Naive B cell (primary cell): ENCODE measurements at places on chromosomes 7 and 10.

DNA sequence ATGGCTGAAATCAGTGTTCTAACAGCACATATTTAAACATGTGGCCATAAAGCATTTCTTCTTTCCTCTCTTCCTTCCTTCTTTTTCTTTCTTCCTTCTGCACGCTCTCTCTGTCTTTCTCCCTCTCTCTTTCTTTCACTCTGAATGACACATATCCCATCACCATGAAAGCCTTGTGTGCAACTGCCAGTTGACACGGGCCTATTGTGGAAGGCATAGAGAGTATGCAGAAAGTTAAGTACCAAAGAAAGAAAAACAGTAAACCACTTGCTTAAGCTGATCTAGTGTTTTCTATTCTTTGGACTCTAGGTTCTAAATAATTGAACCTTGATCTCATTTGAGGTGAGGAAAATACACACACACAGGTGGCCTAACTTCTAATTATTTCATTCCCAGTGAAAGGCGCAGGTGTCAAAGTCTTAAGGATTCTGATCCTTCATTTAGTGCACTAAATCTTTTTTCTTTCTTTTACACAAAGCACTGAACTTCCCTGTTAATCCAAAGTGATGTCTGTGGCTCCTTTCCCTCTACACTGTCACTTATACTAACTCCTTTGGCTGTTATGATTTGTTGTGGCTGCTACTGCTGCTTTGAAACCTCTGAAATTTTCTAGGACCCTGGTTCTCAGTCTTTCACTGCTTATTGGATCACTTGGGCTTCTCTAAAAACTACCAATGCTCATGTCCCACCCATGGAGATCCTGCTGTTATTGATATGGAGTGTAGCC lies 17.7 kb downstream of the DKK1 start:
- DNase-seq, result no peak

GRCh38 chr7:76225379-76225778 lies 23.7 kb downstream of the SRRM3 start:
- DNase-seq, result no peak

DNA sequence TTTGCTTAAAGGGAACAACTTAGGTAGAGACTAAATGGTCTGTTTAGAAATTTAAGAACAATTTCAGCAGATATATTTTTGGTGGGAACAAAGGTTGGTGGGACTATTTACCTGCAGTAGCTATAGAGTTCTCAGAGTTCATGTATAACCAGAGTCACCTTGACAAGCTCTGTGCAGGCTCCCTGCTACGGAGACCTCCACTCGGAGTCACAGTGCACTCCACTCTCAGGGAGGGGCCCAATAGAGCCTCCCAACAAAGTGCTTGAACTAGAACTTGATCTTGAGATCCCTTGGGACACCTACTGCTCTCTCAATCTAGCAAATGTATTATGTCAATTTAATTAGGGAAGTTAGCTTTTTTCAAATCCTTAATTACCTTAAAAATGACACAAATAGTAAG lies 2.3 kb downstream of the MYPN start:
- DNase-seq, result no peak

- DNase-seq, result no peak
Observed at GRCh38 chr10:12791728-12792127, 209.8 kb downstream of the CCDC3 start.

GRCh38 chr10:89022734-89023133 lies 32.1 kb downstream of the FAS start:
- no peak for DNase-seq

DNA sequence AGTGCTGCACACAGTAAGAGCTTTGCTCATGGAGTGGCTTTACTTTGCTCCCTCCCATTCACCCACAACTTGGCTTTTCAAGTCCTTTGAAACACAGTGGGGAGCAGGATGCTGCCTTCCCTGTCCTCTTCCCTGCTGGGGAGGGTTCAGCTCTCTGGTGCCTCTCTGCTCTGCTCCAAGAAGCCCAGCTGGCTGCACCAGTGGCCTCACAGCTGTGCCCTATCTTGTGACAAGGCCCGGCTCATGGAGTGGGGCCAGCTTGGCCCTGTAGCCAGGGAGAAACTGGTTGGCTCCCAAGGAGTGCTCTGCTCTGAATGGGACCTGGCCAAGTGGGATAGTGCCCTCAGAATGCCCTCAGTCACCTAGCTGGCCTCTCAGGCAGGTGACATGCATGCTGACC lies 212.3 kb upstream of the ZMIZ1 start:
- DNase-seq, result no peak

DNA sequence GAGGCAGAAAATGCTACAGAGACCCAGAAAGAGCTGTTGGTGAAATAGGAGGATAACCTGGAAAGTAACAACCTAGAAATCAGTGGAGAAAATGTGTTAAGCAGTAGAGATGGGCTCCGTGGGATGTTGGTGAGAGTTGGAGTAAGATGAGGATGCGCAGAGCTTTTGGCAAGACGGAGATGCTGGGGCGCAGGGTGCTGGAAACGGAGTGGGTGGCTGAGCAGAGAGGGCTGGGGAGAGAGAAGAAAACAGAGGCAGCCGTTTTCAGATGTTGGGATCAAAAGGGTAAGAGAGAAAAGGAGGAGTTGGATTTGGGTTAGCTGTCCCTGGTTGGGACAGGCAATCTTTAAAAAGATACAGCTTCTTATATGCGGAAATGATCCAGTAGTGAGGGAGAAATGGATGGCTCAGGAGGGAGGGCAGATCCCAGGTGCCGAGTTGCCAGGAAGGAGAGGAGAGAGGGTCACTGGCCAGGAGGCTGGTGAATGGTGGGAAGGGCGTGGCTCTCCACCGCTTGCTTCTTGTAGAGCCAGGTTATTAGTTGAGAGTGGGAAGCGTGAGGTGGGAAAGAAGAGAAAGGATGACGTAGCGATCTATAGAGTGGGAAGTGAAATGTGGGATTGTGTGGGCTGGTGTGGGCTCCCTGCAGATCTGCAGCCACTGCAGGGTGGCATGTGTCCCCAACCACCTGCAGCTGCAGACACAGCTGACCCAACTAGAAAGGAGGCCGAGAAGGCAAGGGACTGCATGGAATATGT lies 182.2 kb upstream of the SVIL start:
- no peak for DNase-seq

GRCh38 chr10:49709934-49710333 lies 30.5 kb downstream of the C10orf53 start:
- no peak for DNase-seq

GRCh38 chr10:47282657-47283018 lies 17.4 kb upstream of the GDF10 start:
- no peak for DNase-seq

GRCh38 chr7:41002741-41003610 lies 699.9 kb downstream of the INHBA start:
- DNase-seq, result no peak

DNA sequence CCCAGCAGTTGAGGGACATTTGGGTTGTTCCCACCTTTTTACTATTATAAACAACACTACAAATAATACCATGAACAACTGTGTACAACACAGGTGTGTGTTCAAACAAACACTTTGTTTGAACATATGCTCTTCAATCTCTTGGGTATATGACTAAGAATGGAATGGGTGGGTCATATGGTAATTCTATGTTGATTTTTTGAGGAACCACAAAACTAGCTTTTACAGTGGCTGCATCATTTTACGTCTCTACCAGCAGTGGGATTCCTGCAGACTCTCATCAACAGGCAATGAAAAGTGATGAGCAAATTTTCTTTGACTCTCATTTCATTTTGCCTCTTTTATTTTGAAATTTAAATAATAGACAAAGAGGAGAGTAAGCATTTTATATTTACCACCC lies 116.9 kb upstream of the KLF14 start:
- no peak for DNase-seq

GRCh38 chr7:105849122-105849855 lies 27.1 kb downstream of the ATXN7L1 start:
- DNase-seq, result no peak

GRCh38 chr7:41878309-41879295 lies 175.7 kb upstream of the INHBA start:
- DNase-seq, result no peak

DNA sequence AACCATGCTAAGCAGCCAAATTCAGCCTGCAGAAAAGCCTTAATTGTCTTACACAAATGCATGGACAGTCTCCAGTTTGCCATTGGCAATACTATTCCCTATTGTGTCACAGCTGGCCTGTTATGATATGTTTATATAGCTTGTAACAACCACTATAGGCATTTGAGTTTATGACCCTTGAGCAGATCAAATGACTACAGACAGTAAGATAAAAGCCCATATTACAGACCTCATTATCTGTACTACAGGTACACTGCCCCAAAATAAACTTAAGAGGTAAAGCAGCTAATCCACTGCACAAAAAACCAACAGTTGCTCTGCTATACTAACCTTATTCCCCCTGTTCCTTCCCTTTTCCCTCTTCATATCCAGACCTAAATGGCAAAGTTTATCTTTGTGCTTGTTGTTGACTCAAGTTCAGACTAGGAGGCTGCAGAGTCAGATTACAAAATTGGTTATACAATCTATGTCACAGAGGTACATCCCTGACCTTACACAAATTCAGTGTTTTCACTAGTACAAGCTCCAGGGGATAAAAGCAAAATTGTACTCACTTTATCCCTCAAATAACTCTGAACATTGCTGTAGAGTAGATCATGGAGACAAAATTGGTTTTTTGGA lies 218.4 kb downstream of the GRM8 start:
- no peak for DNase-seq

DNA sequence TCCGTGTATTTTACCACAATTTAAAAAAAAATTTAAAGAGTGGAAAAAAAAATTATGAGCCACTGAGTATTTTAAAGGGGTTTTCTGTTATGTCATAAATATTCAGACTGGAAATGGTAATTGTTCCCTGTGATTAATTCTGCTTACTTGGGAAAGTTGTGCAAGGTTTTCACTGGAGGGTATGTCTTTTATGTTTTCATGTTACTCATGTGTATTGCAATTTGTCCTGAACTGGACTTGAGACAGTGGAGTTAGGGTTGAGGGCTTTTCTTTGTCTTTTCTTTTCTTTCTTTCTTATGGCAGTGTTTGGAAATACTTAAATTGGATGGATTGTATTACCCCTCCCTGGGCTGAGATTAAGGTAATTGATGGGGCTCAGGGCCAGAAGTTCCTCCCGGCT lies 257.7 kb downstream of the BAMBI start:
- no peak for DNase-seq

- no peak for DNase-seq
Observed at GRCh38 chr7:102272917-102273748, 13.5 kb upstream of the SH2B2 start.

DNA sequence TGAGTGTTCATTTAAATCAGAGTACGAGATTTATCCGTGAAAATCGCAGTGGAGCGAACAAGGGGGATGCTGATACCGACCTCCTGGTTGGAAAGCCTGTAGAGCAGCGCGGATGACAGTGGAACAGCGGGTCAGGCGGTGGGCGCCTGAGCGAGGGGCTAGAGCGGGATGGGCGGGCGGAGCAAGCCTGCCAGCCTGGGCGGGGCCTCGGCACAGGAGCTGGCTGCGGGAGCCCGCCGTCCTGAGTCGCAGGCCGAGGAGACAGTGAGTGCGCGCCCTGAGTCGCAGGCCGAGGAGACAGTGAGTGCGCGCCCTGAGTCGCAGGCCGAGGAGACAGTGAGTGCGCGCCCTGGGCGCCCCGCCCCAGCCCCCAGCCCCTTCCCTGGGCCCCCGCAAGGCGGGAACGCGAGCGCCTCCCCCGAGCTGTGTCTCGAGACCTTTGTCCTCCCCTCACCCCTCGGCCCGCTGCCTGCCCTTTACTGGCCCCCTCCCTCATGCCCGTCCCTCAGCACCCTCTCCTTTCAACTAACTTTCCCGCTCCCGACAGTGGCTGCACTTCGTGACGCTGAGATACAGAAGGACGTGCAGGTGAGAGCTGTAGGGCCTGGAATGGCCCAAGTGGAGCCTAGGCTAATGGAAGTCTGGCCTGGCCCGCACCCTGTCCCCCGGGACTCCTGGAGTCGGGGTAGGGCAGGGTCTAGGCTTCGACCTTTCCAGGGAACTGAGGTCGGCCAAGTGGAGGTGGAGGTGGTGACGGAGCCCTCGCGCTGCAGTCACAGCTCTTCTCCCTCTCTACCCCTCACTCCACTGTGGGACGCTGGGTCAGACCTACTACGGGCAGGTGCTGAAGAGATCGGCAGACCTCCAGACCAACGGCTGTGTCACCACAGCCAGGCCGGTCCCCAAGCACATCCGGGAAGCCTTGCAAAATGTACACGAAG lies at the start of gene AS3MT:
AS3MT (plus strand) TSS at position 213 of the 941 bp plus-strand sequence; CDS start at position 336, 123 bp downstream.
- no peak for DNase-seq

GRCh38 chr10:87864496-87865059 lies 1.2 kb downstream of the PTEN start:
- no peak for DNase-seq

DNA sequence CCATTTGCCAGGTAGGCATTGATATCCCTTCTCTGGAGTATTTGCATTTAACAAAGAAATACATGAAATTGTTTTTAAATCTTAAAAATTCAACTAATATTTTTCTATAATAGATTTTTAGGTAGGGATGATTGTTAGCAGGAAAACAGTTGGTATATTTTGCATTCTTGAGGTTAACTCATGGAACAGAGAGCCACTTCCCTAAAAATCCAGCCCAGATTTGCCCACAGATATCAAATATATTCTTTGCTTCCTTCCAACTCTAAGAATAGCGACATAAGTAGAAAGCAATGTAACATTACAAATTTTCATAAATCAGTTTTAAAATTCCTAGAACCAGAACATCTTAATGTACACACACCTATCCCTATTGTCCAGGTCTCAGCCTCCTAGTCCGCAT lies 45.0 kb upstream of the ANLN start:
- no peak for DNase-seq
